ENCODE measurements at places on chromosomes 7 and 10.

DNA sequence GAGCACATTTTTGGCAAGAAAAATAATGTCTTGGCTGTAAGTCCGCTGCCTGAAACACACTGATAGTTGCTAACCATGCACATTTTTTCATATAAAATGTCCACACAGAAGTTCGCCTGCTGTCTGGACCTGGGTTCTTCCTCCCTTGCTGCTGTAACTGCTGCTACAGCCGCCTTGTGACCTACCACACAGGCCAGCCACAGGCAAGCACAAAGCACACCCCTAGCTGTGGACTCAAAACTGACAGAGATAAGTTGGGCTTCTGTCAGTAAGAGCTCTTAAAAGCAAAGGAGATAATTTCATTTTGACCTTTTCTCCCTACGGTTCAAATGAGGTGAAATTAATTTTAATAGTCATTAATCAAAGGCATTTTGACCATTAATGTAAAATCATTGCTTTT is 354.7 kb downstream of the OTUD1 start:
- DNase-seq = no peak

DNA sequence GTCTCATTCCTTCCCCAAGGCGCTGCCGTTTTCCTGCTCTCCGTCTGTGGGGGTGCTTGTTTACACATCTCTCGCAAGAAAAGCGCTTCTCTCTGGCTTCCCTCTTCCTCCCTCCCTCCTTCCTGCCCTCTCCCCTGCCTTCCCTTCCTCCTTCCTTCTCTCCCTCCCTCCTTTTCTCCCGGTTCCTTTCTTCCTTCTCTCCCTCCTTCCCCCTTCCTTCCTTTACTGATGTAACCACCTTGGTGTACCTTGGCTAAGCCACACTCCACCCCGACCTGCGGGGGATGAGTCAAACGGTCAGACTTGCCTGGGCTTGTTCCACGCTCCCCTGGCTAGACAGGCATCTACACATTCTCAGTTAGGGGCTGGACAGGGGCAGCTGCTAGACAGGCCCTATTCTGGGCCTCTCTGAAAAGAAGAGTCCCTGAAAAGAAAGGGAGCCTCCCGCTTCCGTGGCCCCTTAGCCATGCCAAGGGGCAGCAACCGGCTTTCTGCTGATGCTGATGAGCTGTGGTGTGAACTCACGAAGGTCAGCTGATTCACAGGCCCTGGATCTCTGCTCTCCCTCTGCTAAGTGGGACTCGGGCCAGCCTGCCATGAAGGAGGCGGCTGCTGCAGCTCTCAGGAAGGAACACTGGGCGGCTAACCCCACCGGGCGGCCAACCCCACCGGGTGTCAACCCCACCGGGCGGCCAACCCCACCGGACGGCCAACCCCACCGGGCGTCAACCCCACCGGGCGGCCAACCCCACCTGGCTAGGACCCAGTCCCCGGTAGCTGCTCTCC is 216.8 kb downstream of the TCERG1L start:
- no peak for DNase-seq

DNA sequence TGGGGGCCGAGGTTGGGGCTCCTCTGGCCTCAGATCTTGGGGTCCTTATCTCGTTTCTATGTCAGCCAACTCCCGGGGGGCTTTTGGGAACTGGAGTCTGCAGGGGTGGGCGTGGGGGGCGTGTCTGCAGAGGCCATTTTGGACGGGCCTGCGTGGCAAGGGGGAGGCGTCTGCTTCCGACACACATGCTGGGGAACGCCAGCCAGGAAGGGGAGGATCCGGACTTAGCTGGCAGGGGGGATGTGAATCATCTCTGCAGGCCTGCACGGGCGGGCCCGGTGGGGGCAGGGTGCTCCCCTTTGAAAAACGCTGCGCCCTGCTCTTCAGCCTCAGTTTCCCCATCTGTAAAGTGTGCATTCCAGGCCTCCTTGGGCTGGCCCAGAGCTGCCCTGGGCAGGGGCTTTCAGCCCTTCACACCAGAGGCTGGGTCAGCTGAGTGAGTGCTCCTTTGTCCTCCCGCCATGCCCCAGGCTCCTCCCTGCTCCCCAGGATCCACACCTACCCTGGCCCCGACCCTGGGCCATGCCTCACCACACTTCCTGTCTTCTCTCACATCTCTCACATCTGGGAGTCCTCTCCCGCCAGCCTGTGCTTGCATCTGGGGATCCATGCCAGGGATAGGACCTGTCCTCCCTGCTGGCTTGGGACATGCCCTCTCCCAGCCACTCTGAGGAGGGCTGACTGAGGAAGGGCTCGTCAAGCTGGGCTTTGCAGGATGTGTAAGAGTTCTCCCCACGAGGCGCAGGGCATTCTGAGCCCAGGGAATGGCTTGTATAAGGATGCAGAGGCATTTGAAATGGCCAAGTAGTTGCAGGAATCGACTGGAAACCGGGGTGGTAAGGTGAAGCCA is 172.6 kb upstream of the TNRC18 start:
- DNase-seq = peak; percentile 56

GRCh38 chr7:100016215-100016901 is 962 bp downstream of the ZKSCAN1 start:
- no peak for DNase-seq

GRCh38 chr10:61565819-61566560 is 96.7 kb upstream of the CABCOCO1 start:
- no peak for DNase-seq

GRCh38 chr7:4774658-4775249 is 669 bp upstream of the AP5Z1 start:
- no peak for DNase-seq

Data from stimulated activated CD4-positive, alpha-beta T cell treated with anti-CD3 and anti-CD28 coated beads, Interleukin-1b, Interleukin-23, amount 100 ng/mL, for 4 hours (primary cell).